Right renal cortex interstitium (tissue), 3 donors: ENCODE measurements at places on chromosomes 12 and 14.

DNA sequence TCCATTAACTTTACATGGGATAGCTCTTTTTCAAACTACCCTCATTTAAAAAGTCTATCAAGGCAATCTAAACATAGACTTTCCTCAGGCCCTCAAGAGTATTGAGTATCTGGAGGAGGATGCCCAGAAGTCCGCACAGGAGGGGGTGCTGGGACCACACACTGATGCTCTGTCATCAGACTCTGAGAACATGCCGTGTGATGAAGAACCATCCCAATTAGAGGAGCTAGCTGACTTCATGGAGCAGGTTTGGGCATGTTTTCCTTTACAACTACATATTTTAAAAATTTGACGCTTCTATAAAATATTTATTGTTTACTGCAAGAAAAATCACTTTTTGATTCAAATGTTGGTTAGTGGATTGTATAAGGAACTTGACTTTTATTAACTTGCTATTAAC lies 93.5 kb downstream of the EP400 start:
- DNase-seq = no peak

DNA sequence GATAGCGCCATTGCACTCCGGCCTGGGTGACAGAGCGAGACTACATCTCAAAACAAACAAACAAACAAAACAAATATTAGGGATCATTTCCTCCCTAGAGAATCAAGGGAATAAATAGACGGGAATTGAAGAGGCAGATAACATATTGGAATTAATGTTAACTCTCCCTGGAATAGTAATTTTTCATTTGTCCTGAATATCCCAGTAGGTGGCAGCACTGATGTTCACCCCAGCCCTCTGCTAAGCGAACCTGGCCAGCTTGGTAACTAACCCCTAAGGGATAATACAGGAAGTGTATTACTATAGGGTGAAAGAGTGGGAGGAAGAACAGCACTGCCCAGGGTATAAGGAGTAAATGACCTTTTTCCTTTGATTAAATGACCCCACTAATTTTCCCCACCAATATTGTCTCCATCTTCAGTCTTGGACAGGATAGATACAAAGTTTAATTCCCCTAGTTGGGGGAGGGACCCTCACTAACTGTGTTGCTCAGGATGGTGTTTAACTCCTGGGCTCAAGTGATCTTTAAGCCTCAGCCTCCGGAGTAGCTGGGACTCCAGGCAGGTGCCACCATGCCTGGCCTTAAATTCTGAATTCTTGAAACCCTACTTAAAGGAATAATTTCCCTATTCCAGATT lies 40.5 kb downstream of the SLC2A14 start:
- no peak for DNase-seq

DNA sequence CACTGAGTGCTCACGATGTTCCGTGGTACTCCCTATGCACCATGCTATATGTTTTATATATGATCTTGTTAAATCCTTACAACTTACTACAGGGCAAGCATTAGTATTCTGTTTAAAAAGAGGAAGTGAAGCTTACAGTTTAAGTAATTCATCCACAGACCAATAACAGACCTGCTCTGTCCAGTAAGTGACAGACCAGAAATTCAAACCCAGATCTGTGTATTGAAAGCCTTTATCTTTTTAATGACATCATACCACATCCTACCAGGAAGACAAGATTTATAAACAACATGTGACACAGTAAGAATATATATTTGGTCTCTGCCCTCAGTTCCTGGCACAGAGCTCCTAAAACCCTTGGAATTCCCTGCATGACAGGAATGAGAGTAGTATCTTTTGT lies 206.5 kb downstream of the STXBP6 start:
- no peak for DNase-seq

GRCh38 chr14:67482231-67483164 lies 6.0 kb downstream of the TMEM229B start:
- DNase-seq = no peak

DNA sequence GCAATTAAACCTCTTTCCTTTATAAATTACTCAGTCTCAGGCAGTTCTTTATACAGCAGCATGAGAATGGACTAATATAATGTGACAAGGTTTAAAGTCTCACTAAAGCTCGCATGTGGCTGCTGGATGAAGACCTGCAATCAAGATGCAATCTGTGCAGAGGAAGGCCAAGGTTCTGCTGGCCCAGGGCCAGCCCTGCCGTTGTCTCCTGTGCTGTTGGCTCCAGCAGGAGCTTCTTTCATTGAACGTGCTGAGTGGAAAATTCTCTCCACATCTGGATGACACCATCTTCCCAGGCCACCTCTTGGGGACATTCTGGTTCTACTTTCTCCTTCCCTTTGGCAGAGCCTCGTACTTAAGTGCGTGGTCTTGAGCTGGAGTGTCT lies 742.2 kb downstream of the VRK1 start:
- no peak for DNase-seq

DNA sequence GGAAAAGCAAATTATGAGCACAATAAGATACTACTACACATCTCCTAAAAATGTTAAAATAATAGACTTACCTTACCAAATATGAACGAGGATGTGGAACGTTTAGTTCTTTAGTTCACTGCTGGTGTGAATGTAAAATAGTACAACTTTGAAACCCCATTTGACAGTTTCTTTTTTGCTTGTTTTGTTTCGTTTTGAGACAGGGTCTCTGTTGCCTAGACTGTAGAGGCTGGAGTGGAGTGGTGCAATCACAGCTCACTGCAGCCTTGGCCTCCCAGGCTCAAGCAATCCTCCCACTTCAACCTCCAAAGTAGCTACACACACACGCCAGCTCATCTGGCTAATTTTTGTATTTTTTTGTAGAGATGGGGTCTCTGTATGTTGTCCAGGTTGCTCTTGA lies 136.4 kb upstream of the FAR2 start:
- no peak for DNase-seq

GRCh38 chr14:57212919-57213318 lies 55.8 kb downstream of the EXOC5 start:
- no peak for DNase-seq

DNA sequence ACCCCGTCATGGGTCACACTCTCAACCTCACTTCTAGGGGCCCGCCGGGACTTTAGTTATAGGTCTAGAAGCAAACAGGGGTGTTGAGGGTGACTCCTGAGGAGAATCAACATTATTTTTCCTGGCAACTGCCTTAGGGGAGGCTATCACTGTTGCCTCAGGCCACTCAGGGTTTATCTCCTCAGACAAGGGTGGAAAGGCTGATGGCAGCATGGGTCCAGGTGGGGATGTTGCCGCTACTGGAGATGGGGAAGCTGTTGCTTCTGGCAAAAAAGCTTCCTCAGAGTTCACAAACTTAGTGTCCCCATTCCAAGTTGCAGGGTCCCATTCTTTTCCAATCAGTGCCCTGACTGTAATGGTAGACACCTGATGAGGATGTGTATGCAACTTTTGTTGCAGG lies 467.4 kb upstream of the RGS6 start:
- DNase-seq = no peak

DNA sequence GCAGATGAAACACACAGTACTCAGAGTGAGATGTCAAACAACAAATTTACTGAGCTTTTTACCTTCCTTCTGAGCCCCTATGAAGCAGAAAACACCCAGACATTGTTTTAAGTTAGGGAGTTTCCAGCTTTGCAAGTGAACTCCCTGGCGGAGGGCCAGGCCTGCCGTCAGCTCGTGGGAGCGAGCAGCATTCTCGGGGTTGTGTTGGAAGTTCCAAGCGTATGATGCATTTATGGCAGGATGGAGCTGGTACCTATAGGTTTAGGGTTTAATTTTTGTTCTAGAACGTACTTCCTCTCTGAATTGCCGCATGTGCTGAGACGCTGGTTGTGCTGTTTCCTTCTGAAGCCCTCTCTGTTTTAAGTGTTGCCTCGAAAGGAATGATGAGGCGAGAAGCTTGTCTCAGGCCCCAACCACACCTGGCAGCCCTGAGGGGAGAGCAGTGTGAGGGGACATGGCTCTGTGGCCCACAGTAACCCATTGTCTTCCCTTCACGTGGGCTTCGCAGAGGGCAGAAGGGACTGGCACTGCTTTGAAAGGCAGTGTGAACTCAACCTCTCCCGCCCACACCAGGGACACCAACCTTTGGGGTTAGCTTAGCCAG lies 76.6 kb downstream of the SSPN start:
- no peak for DNase-seq

- no peak for DNase-seq
Observed at GRCh38 chr12:31235868-31236395, 90.0 kb downstream of the SINHCAF start.

- no peak for DNase-seq
Observed at GRCh38 chr12:34406996-34407300, 384.7 kb downstream of the ALG10 start.

DNA sequence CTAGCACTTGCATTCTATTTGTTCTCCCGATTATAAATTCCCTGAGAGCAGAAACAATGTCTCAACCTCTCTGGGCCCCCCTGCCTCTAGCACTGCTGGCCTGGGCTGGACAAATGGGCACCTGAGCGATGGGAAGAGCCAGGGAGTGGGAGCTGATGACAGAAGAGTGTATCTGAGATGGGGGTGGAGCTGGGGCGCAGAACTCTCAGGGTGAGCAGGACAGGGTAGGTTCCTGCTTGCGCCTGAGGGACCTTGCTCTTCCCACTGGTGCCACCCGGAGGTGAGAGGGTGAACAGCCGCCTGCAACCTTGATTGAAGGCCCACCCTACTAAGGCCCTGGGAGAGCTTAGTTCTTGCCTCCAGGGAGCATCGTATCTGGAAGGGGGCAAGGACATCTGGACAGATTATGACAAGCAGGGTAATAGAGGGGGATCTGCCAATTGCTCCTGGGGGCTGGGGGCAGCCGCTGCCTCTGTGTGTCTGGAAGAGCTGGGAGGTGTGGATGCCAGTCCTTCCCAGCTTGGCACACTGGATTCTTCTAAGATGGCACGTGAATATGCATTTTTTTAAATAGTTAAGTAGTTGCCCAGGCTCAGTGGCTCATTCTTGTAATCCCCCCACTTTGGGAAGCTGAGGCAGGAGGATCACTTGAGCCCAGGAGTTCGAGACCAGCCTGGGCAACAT lies 43.0 kb upstream of the TSPAN9 start:
- DNase-seq = no peak

DNA sequence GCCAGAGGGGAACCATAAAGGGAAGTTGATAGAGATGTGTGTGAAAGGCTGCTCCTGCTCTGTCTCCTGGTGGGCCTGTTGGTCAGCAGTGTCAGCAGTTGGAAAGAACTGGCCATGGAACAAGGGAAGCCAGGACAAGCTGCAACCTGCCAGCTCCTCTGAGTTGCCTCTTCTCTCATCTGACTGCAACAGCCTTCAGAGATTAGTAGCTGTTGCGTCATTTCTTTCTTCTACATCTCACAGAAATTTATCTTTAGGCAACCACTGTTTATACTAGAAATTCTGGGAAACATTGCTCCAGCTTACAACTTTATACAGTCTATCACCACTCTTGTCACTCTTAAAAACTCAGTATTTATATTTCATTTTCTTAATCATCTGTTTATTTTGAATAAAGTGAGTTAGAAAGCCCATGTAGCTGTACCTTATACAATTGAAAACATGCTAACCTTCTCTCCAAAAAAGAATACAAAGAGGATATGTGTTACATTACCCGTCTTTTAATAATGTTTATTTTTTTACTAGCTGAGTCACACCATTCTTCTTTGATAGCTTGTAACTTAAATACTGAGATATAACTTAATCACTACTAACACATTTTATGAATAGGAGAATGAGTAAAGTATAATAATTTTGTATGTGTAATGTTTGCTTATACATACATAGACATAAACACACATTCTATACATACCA lies 224.2 kb downstream of the LRFN5 start:
- no peak for DNase-seq

GRCh38 chr12:111981987-111982386 lies 31.0 kb downstream of the TMEM116 start:
- no peak for DNase-seq

DNA sequence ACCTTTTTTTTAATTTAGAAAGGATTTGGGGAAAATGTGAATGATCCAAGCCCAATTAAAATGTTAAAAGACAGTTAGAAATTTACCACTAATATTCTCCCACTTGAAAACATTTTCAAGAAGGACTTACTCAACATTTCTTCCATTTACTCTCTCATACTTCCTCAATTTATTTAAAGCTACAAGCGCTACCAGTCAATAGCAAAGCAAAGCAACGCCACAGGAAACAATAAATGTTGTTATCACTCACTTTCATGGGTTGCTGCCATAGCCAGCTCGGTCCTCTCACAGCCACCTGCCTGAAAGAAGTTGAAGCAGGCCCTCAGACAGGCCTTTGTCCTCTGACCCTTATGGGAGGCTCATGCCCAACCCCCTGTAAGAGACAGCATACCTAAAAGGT lies 6.0 kb upstream of the SOS2 start:
- DNase-seq = no peak

DNA sequence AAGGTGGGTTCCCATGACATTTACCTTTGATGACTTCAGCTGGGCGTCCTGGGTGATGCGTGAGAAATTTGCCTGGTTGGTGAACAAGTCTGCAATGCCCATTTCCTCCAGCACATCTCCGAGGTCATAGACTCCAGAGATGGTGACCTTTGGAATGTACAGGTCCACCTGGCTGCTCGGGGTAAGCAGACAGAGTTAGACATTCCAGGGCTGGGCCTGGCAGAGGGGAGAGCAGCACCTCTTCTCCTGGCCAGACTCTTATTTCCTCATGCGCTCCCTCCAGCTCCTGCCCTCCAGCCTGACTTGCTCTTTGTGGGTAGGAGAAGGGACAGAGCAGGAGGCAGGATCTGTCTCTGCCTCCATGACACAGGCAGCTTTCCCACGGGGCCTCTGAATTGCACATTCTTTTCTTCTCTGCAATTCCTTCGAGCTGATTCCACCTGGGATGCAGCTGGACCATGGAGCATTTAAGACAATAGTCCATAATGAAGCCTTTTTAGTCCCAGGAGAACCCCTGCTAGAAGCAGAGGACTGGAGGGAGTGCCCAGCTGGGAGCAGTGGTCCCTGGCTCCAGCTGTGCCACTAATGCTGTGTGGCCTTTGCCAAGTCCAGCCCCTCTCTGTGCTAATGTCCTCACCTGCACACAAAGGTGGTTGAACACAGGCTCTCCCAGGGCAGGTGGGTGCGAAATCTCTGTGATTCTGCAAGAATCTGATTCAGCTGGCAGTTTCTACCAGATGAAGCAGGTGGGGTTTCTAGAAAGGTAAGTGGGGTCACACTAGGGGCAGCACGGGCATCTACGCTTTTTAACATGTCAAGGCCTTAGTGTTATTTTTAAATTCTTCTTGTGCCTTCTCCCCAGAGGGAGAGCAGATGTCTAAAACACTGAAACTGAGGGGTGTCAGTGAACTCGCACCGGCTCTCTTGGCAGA lies 13.2 kb upstream of the SERPINA10 start:
- no peak for DNase-seq
